CD4-positive, alpha-beta T cell treated with Interferon alpha-2 for 1 hour (primary cell): ENCODE measurements at places on chromosomes 16 and 17.

- no peak for DNase-seq
Observed at GRCh38 chr17:4032738-4033137, 68.5 kb upstream of the ATP2A3 start.

DNA sequence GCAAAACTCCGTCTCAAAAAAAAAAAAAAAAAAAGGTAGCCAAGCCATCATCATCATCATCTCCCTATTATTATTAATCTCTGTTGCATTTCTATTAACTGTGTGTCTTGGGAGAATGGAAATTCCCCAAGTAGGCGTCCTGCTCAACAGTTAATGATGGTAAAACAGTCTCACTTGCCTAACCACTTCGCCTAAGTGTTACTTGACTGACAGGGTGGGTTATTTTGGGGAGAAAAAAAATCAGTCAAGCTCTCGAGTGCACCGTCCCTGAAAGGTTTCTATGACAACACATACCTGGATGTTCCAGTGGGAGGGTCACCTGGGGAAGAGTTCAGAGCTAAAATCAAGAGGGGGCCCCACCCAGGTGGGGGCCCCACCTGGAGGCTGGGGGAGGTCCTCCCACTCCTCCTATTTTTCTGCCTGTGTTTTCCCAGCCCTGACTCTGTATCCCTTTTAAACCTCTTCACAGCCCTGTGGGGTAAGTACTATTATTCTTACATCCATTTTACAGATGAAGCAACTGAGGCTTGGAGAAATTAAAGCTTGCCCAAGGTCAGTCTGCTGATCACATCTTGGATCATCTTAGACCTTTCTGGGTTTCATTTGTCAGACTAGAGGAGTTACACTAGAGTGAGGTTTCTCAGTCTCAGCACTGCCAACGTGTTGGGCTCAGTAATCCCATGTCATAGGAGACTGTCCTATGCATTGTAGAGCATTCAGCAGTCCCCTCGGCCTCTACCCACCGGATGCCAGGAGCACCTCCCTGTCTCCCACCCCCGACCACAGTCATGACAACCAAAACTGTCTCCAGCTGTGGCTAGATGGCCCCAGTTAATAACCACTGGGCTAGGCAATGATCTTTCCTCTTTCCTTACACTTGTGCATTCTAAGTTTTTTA lies 11.0 kb upstream of the ABAT start:
- DNase-seq, result no peak

DNA sequence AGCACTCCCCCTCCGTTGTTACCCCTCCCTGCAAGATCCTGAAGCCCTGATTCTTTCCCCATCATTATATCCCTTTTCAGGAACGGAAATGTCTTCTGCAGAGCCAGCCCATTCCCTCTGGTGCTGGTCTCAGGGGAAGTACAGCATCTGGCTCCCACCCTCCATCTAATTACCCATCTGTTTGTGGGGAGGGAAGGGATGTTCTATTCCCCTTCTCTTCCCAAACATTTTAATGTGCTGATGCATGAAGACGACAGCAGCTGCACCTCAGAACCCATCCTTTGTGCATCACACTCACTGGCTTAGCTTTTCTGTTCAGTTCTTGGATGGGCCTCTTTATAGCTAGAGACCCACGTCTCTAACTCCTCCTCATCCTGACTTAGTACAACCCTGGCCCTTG lies 367.2 kb downstream of the CDH13 start:
- DNase-seq, result no peak

DNA sequence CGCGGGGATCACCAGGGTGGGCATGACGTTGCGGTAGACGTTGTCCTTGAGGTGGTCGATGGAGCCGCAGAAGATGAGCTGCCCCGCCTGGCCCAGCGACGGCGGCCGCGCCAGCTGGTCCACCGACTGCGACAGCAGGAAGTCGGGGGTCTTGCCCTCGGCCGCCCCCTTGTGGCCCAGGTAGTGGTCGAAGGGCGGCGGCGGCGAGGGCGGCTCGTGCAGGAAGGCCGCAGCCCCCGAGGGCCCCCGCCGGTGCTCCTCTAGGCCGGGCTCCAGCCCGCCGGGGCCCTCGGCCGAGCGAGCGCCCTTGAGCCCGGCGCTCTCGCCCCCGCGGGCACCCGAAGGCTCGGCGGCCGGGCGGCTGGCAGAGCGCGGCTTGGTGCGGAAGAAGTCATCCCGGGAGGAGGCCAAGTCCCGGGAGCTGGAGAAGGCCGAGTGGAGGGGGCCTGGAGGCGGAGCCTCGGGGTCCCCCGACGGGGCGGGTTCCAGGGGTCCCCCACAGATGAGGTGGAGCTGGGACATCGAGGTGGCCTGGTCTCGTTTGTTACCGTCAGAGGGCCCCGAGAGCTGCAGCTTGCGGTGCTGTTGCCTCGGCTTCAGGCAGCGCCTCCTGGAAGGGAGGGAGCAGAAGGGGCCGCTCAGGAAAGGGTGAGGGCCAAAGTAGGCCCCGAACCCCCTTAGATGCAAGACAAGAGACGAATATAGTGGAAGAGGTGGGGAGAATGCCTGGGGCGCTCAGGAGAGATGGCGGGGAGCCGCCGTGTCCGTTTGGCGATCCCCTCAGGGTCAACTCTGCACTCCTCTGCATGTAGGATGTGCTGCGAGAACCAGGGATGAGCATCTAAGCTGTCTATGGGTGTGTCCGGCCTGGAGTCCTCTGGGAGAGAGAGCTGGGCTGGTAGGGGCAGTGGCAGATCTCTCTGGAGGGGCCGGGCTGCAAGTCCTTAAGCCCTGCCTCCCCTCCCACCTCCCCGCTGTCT lies 8.8 kb downstream of the FAM171A2 start:
- peak; percentile 66 for DNase-seq

DNA sequence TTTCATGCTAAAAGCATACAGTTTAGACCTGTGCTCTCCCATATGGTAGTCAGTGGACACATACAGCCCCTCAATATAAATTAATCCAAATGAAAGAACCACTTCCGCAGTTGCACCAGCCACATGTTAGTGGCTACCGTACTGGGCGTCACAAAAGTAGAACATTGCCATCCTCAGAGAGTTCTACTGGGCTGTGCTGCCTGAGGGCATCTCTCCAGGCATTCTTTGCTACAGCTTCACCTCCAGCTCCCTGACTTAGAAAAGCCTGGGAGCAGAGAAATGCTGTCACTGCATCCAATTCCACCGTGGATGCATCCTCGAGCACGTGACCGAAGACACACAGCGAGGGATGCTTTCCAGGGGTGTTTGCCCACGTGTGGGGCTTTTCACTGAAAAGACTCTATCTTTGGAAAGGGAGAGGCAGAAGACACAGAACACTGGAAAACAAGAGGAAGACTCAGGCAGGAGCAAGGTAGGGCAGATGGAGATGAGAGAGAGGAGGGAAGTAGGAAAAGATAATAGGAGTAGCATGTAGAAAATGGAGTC lies 86.4 kb downstream of the GAS7 start:
- DNase-seq, result no peak

DNA sequence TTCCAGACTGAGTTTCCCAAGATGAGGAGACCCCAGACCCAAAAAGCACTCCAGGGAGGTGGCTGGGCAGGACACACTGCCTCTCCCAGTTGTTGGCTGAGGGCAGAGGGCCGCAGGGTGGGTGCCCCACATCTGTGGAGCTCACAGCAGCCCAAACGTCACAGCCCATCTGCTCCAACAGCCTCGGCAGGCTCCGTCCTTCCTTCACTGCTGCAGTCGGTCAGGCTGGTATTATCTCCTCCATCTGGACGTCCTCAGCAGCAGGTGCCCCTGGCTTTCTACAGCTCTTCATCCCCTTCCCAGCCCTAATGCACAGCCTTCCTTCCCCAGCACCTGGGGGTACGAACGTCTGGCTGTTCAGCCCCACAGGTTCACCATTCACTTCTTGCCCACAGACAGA lies 55.2 kb downstream of the PRMT7 start:
- DNase-seq, result no peak

DNA sequence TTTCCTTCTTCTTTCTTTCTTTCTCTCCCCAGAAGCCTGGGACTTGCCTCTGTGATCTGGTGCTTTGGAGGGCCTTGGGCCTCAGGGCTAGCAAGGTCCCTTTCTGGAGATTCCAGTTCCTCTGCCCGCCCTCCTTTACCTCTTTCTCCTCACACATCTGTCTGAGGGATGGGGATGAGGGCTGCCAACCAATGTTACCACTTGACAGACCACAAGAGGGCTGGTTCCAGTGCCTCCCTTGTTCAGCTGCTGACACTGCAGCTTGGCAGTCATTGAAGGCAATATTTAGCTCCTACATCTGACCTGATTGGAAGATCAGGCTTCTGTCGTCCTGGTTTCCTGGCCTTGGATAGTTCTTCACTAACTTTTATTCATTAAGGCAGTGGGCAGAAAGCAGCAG lies 3.6 kb upstream of the ZNF652 start:
- DNase-seq, result peak; percentile 58

GRCh38 chr17:57328109-57328882 lies 72.0 kb downstream of the MSI2 start:
- no peak for DNase-seq

GRCh38 chr16:79628501-79628975 lies 28.0 kb upstream of the MAF start:
- DNase-seq, result no peak
